ENCODE measurements at places on chromosomes 2 and 18.

DNA sequence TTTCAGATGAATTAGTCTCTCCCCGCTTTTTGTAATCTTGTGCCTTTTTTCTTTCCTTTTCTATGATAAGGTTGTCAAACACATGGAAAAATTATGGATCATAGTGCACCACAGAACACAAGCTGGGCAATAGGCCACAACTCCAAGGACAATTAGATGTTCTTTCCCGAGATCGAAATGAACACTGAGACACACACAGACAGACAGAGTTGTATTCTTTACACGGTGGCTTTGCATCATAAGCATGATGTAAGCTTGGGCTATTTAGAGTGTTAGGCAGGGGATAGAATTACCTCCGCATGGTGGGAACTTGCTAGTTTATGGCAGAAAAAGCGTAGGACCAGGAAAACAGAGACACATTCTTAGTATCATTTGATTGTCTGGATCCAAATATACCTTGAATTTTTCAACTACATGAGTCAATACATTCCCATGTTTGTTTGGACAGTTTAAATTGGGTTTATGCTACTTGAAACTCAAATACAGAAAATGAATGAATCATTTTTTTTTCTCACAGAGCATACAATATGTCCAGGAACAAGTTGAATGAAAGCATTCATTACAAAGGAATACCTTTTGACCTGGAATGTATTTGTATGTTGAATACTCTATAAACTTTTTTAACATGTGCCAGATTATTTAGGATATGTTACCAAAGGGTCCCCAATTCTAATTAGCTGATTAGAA lies 1611.5 kb upstream of the TMEFF2 start:
- DNase-seq, result no peak

DNA sequence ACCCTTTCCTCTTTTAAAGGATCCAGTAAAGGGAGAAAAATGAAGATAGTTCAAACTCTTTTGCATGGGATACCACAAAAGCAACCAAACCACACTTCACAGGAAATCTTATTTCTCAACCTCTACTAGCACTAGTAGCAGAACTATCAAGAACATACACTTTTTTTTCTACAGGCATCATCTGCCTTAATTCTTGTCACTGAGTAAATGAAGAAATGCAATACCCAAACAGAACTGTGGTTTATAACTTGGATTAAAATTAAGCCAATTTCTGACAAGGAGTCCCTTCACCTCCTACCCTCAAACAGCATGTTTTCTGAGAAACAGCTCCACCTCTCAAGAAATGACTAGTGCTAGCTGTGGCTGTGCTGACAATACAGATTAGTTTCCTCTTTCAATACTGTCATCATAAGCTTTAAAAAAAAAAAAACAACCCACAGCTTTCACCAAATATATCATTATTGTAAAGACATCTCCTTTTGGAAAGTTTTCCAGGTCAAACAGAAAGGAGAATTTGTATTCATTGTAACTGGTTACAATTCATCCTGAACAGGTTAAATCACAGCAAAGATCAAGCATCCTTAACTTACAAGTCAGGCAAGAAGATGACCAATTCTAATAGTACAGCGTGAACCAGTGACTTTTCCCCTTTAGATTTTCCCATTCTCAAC lies 44.4 kb downstream of the PTPN2 start:
- DNase-seq, result peak; percentile 35

- DNase-seq, result no peak
These were observed 53.4 kb upstream of the SCN1A start for GRCh38 chr2:166180951-166181812.

DNA sequence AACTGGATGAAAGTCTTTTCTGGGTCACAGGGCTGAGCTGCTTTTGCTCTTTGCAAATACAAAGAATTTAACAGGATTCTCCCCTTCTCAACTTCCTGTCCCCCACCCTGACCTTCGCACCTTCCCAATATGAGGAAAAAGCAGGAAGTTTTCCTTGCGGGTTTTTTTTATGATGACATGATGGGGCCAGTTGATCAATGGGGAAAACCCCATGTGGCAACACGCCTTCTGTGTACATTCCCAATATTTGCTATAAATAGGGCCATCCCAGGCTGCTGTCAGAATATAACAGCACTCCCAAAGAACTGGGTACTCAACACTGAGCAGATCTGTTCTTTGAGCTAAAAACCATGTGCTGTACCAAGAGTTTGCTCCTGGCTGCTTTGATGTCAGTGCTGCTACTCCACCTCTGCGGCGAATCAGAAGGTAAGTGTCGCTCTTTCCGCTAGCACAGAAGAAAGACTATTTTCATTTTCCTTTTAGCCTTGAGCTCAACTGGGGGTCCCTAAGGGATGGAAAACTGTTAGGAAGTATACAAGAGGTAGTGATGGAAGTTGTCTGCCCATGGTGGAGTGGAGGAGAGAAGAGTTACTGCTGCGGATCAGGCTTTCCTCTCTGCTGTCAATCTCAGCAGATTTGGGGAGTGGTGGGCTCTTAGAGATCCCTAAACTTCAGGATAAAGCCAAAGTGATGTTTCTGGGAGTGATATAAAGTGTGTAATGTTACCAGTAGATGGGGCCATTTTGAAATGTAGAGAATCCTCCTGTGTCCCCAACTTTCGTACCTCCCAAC lies at the start of gene CCL20:
Gene CCL20, plus strand, starts transcription at position 281 of the 792 bp plus-strand sequence. Its CDS starts 70 bp downstream, at position 351.
- DNase-seq, result no peak

- no peak for DNase-seq
These were observed 3.4 kb downstream of the ZEB2 start for GRCh38 chr2:144516411-144516980.

- no peak for DNase-seq
These were observed 23.5 kb downstream of the TSN start for GRCh38 chr2:121778741-121779487.

GRCh38 chr2:70403267-70404053 lies 101.6 kb upstream of the FAM136A start:
- DNase-seq, result no peak

- no peak for DNase-seq
These were observed 122.8 kb upstream of the HS6ST1 start for GRCh38 chr2:128441341-128442052.

- no peak for DNase-seq
These were observed 160.7 kb upstream of the SP5 start for GRCh38 chr2:170554278-170554955.

DNA sequence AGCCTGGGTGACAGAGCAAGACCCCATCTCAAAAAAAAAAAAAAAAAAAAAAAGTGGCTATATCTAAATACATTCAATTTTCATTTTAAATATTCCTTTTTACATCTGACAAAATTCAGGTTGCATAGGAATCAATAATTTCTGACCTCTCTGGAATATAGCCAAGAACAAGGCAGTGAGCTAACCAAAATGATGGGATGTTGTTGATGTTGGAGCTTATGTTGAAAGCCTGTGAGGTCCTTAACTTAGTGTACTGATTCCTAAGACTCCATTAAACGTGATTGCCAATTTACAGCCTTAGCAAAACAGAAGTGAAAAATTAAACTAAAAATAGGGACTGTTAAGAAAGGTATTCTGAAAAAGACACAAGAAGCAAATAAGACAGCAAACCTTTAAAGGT lies 109.6 kb downstream of the MEP1B start:
- no peak for DNase-seq

- no peak for DNase-seq
These were observed 100.9 kb downstream of the ARL4C start for GRCh38 chr2:234395891-234396420.

GRCh38 chr18:37422116-37422515 lies 143.5 kb downstream of the CELF4 start:
- no peak for DNase-seq

DNA sequence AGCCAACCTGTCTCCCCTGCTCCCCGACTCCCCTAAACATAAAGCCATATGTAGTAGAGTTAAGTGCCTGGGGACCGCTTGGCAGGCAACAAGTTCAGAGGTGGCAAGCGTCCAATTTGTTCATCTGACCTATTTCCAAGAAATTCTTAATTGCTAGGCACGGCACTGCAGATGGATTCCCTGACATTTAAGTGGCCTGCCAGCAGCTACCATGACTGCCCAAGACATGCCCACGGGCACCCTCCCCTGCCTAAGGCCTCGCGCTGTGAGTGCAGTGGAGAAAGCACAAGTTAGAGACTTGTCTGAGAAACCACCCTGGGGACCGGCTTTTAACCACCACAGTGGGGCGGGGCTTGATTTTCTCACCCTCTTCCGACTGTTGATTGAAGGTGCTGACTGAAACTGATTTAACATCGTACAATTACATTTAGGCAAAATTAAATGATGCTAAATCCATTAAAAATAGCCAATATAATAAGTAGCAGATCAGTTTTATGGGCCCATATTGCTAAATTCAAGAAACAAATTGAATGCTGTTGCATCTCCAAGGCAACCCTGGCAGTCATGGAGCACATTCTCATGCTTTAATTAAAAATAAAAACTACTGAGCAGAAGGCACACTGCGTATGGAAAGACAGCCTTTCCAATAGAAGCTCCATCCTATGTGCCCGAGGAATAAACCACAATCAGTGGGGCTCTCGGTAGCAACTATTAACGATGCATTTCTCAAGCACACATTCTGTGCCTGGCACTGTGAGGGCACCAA lies 163.6 kb upstream of the ACAA2 start:
- DNase-seq, result no peak

GRCh38 chr2:56230156-56230555 lies 46.4 kb downstream of the CCDC85A start:
- DNase-seq, result no peak

- DNase-seq, result no peak
These were observed 56.6 kb downstream of the HDAC4 start for GRCh38 chr2:239343946-239344856.

- DNase-seq, result no peak
These were observed 653 bp upstream of the ANKAR start for GRCh38 chr2:189673661-189674373.

- DNase-seq, result no peak
These were observed 3.5 kb downstream of the OBSL1 start for GRCh38 chr2:219567791-219568361.

GRCh38 chr2:230170532-230170931 lies 49.3 kb downstream of the SP110 start:
- DNase-seq, result no peak

- no peak for DNase-seq
These were observed 124.5 kb downstream of the SETBP1 start for GRCh38 chr18:44805176-44805575.

GRCh38 chr2:42823744-42824453 lies 31.5 kb upstream of the HAAO start:
- no peak for DNase-seq

- no peak for DNase-seq
These were observed 41.5 kb upstream of the CHRNA1 start for GRCh38 chr2:174805803-174806202.

DNA sequence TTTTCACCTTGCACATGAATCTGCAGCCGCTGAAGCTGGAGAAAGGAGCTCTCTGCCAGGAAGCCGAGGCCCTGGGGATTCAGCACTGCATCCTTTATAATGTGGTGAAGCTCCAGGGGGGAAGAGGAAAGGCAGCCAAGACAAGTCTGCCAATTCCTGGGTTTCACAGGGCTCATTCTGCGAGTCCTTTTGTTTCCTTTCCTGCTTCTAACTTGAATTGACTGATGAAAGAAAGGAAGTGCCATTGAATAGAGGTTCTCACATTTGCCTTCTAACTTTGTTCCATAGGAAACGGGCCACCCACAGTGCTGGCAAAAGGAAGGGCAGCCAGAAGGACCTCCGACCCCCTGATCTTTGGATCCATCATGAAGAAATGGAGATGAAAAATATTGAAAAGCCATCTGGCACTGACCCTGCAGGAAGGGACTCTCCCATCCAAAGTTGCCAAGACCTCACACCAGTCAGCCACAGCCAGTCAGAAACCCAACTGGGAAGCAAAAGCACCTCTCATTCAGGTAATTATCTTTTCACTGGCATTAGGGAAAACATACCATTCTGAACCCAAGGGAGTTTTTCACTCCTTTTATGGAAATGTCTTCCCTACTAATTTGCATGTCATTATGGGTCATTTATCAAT lies 765.4 kb downstream of the MBD2 start:
- no peak for DNase-seq

DNA sequence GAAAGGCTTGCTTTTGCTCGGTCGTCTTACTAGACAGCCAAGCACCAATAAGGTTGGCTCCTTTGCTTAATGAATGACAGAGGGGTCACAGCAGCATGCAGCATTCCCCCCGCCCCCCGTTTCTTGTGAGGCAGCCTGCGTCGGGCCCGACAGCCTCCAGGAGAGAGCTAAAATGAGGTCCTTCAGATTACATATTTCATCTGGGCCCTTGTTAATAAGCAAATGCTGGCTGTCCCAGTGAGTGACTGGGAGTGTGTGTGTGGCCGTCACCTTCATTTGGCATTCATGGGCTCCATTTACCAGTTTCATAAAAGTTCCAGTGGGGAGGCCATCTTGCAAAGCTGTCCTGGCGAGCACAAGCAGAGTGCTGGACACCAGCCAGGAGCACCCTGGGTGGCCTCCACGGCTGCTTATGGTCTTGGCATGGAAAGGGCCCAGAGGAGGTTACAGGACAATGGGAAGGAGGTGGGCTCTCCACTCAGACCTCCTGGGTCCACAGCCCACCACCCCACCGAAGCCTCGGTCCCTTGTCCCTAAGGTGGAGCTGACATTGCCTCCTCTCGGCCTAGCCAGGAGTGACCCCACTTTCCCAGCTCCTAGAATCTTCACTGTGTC lies 37.2 kb downstream of the ODC1 start:
- DNase-seq, result no peak

GRCh38 chr18:58413667-58414628 lies 214.9 kb downstream of the ALPK2 start:
- DNase-seq, result no peak

Data from activated T-cell treated with anti-CD3 and anti-CD28 coated beads for 24 hours (primary cell).